ENCODE measurements at places on chromosomes 11 and 22. TPM values are rescaled to one million over a fixed set of nuclear protein-coding genes. Genes with fewer than 3 reads are reported as not detected.

SLC17A6 gene
- not detected for total RNA-seq

KRTAP5-11 gene
- total RNA-seq = not detected

TP53AIP1 gene
- not detected for total RNA-seq

NEFH gene
- 2.1 TPM for total RNA-seq

CD3D gene
- not detected for total RNA-seq

SLC35C1 gene
- 22.0 TPM for total RNA-seq

CSNK1E gene
- total RNA-seq = 132 TPM

RFPL1 gene
- total RNA-seq = not detected

RASGRP2 gene
- 0.15 TPM for total RNA-seq

P2RY2 gene
- 0.17 TPM for total RNA-seq

SEC14L2 gene
- 21.4 TPM for total RNA-seq

Measured in bronchus fibroblast of lung (primary cell).